ENCODE measurements at places on chromosomes 6 and 20.

DNA sequence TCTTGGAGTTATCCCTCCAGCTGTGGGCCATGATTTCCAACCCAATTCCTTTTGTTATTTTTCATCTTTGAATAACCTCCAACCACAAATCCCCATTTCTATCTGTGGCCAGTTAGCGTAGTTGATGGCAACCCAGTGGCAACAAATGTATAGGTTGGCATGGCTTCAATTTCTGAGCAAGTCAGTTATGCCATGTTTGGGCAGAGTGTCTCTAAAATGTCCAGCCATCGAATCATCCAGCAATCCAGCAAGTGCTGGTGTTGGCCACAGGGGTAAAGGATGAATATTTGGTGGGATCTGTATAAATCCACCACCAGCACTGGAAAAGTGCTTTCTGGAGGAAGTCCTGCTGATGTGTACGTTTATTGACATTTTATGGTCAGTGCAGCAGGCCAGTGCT lies 233.3 kb downstream of the MYLK4 start:
- DNase-seq: no peak

- no peak for DNase-seq
Measured at GRCh38 chr20:20078041-20078440, 25.7 kb downstream of the CFAP61 start.

DNA sequence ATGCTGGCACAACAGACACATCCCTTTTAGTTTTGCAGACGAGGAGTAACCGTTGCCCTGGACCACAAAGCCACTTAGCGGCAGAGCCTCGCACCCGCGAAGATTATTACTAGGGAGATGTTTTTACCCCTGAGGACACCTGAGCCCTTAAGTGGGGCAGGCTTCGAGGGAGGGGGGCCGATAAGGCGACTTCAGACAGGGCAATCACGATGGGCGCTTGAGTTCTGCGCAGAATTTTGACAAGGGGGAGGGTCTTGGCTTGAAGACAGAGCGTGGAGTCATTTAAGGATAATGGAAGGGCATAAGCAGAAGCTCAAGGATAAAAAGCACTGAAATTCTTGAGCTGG lies 650 bp upstream of the TTK start:
- no peak for DNase-seq

DNA sequence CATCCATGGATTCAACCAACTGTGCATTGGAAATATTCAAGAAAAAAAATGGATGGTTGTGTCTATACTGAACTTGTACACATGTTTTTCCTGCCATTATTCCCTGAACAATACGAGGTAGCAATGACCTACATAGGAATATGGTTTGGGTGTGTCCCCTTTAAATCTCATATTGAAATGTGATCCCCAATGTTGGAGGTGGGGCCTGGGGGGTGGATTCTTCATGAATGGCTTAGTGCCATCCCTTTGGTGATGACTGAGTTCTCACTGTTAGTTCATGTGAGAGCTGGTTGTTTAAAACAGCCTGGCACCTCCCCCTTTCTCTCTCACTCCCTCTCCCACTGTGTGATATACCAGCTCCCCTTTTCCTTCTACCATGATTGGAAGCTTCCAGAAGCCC lies 139.8 kb upstream of the BACH2 start:
- no peak for DNase-seq

DNA sequence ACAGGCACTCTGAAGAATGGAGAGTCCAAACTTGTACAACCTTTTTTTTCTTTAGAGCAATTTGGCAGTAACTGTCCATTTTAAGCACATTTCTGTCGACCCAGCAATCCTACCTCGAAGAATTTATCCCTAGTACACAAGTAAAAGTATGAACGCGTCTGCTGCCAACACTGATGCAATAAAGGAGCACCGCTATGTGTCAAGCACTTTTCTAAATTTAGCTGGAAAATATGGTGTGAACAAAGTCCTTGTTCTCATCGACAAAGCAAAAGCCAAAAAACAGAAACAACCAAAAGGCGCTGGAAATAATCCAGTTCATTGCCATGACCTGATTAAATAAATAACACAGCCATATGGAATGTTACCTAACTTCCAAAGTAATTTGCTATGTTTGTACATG lies 1.1 kb downstream of the DPM1 start:
- DNase-seq: no peak

- DNase-seq: no peak
Measured at GRCh38 chr6:144033816-144034735, 26.0 kb upstream of the PLAGL1 start.

GRCh38 chr6:140857739-140858380 lies 1274.9 kb upstream of the GJE1 start:
- no peak for DNase-seq

GRCh38 chr20:63471981-63472831 lies at the start of gene KCNQ2:
KCNQ2 (minus strand) TSS chr20:63472655; CDS start chr20:63472463, 192 bp downstream.
- no peak for DNase-seq

Measured in T-helper 2 cell treated with Interferon-gamma antibody and Interleukin-4, amounts not matched to agents 5 μg/mL and 100 μg/mL, for 36 hours (primary cell).